Keratinocyte (primary cell): ENCODE measurements at places on chromosomes 2 and 18. TPM values are rescaled to one million over a fixed set of nuclear protein-coding genes. Genes with fewer than 3 reads are reported as not detected.

GRCh38 chr2:156077041-156077742 is 255.3 kb downstream of the NR4A2 start:
- no peak for DNase-seq

DNA sequence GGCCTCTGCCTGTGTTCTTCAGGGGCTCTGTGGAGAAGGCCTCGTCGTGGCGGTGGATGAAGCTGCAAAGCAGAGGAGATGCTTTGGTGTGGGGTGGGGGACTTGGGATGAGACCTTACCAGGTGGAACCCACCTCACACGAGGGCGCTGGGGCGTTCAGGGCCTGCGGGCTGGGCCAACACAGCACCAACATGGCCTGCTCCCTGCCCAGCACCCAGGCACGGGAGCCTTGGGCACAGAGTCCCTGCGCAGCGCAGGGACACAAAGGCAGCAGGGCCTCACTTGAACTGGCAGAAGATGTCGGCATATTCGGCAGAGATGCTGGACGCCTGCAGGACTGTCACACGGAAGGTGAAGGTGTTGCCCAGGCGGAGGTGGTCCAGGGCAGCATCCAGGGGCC is 53.8 kb downstream of the AQP12A start:
- DNase-seq, result no peak

DNA sequence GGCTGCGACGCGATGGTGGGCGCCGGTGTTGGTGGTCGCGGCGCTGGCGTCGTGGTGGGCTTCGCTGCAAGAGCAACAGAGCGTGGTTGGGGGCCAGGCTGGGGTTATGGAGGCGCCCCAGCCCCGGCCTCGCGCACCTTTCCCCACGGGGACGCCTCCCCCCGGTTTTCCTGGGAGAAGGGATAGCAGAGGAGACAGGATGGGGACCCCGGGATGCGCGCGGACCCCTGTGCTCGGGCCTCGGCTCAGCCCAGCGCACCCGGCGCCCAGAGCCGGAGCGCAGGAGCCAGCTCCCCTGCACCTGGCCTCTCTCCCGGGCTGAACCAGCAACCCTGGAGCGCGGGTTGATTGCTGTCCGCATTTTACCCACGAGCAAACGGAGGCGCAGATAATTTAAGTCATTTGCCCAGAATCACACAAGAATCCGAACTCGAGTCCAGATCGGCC is 1.0 kb downstream of the CD8A start:
- DNase-seq, result no peak

DNA sequence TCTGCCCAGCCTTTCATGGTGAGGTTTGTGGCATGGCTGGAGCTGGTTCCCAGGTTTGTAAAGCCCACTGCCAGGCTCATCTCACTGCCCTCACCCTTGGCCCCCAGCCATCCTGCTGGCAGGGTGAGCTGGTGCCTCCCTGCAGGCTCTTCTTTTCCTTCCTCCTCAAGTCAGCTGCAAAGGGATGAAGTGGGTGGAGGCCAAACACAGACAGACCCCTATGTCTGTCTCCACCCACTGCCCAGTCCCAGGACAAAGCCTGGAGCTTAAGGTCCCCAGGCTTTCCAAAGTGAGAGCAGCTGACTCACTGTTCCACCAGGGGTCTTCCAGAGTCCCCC is 92.0 kb downstream of the TNS1 start:
- DNase-seq, result no peak

DNA sequence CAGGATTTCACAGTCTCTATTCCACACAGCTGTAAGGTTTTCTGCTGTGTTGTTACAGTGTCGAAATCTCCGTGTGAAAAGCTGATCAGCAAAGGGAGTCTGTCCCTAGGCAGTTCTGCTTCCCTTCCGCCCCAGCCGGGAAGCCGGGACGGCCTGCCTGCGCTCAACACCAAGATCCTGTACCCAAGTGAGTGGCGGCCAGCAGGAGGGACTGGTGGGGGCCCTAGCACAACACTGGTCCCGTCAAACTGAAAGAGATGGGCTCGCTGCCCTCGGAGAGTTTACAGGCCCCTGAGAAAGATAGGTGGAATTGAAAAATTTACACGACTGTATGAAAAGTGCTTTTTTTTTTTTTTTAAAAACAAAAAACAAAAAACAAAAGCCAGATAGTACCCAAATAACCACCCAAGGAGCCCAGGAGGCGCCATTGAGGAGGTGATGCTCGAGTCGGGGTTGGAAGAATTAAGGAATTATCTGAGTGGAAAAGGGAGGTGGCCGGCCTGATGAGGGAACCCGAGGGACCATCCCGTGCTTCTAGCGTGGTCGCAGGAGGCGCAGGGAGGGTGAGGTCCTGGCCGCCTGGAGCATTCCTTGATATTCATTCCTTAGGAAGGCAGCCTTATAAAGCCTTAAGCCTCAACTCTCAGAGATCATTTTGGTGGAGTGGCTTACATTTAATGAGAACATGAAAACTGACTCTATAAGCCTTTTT is 96.7 kb downstream of the DGKD start:
- no peak for DNase-seq

- no peak for DNase-seq
These were observed 1087.5 kb upstream of the NXPH2 start for GRCh38 chr2:139867601-139868226.

DNA sequence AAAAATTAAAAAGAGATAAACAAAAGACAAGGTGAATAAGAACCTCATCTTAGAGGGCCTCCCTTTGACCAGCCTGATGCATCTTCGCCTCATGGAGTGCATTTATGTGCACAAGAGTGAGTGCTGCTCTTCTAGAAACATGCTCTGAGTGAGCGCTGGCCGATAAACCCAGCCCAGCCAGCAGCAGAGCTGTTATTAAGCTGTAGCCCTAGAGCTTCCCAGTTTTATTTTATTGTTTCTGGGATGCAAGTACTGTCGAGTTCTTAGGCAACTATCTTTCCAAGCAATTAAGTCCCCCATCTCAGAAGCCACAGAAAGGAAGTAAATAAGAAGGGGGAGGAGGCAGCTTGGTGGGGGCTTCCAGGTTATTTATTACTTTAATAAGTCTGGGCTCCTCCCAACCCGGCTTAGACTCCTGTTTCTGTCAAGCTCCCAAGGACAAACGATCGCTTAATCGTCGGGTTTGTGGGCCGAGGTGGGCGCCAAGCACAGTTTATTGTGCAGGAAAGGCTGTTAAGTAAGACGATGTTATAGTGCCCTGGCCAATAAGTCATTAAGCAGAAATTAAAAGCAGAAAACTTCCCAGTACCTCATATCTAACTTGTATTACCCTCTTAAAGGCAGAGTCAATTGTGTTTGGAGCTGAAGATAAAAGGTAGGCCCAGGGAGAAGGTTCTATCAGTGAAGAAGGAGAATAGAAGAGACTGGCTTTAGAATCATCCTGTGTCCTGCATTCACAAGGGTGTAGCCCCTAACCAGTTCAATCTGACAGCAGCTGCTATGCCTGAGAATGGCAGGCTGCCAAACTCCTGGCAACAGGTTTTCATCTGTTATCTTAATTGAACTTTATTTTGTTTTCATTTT is 176.3 kb downstream of the PIK3C3 start:
- DNase-seq, result no peak

DNA sequence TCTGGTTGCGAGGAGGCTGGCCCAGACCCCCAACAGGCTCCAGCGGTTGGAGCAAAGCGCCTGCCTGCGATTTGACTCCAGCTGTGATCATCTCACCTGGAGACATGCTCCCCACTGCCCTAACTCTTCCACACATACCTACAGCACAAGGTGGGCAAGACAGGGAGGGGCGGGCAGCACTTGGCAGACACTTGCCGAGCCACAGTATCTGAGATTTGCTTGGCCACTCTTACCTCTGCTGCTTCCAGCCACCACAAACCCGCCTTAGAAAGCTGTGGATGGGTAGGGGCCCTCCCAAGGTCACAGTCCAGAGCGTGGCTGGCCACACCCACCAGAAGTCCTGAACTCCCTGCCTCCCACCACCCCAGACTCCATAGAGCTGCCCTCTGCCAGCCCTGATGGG is 8.2 kb downstream of the CYP26B1 start:
- no peak for DNase-seq

DNA sequence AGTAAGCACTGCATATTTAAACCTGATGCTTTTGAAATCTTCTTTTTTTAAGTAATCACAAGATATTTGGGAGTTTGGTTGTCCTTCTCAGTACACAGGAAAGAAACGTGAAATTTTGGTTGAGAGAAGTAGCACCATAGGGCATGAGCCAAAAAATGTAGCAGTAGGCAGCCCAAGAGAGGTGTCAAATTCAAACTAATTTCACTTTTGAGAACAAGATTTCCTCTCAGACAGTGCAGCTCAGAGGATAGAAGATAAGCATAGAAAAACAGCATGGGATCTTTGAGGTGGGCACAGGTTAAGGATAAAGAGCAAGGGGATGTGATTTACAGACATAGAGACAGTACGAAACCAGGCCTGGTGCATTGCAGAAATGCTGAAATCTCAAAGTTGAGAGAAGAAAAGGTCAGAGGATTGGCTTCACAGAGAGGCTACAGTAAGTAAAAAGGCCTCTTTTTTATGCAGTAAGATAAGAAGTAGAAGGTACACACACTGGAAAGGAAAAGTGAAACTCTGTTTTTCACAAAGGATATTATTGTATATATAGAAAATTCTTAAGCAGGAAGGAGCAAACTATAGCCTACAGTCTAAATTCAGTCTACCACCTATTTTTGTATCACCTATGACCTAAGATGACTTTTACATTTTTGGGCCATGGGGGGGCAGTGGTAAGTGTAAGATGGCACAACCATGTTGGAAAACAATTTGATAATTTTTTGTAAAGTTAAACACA is 89.8 kb downstream of the PKP4 start:
- no peak for DNase-seq

GRCh38 chr2:37344453-37345361 is at the start of gene QPCT:
Gene QPCT, plus strand, starts transcription at chr2:37344630. Its CDS starts 102 bp downstream, at chr2:37344732.
- DNase-seq, result no peak

DNA sequence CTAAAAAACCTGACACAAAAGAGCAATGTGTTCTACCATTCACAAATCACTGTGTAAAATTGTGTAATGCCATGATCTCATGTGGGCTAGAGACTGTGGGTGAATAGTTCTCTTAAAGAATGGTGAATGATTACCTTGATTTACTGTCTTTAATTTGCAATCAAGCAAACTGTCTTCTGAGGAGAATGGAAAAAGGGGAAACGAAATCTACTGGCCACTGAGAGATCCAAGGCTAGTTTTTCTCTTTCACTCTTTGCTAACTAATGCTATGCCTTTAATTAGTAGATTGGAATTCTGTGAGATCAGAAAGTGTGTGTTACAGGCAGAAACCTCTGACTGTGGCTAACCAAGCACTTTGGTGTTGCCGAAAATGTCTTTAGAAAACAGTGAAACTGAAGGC is 422.7 kb downstream of the TGIF1 start:
- no peak for DNase-seq

- DNase-seq, result no peak
These were observed at the start of gene NOTO for GRCh38 chr2:73202156-73203054. Gene NOTO, plus strand, starts transcription at chr2:73202574. Its CDS starts 93 bp downstream, at chr2:73202667.

DNA sequence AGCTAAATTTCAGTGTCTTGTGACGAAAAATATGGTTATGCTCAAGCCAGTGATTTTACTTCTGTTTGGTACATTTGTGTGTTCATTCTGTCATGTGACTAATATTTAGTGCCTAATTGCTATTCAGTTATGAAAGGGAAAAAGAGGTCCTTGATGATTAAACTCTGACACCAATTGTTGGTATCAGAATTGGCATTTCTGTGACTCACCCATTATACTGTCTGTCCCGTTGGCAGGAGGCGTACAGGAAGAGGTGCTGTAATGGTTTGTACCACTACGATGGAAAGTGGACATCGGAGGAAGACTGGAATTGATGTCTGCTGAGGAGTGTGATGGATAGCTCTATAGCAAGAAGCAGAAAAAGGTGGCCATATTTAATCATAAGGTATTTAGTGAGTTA is 310.4 kb upstream of the CCDC68 start:
- no peak for DNase-seq

GRCh38 chr2:222569826-222570225 is 86.1 kb downstream of the FARSB start:
- no peak for DNase-seq

- DNase-seq, result no peak
These were observed 37.1 kb downstream of the FBLN7 start for GRCh38 chr2:112175333-112175732.

GRCh38 chr2:71460595-71461303 is 7.4 kb downstream of the DYSF start:
- DNase-seq, result no peak

GRCh38 chr2:118971245-118972122 is 29.5 kb downstream of the MARCO start:
- DNase-seq, result peak; percentile 71

GRCh38 chr2:85737481-85737880 is 16.3 kb upstream of the ATOH8 start:
- no peak for DNase-seq

GRCh38 chr2:230974096-230974913 is 21.6 kb upstream of the SPATA3 start:
- DNase-seq, result no peak

- no peak for DNase-seq
These were observed 12.0 kb upstream of the SLC20A1 start for GRCh38 chr2:112633708-112634107.

GRCh38 chr2:50995610-50996009 is 36.3 kb downstream of the NRXN1 start:
- DNase-seq, result no peak

DNA sequence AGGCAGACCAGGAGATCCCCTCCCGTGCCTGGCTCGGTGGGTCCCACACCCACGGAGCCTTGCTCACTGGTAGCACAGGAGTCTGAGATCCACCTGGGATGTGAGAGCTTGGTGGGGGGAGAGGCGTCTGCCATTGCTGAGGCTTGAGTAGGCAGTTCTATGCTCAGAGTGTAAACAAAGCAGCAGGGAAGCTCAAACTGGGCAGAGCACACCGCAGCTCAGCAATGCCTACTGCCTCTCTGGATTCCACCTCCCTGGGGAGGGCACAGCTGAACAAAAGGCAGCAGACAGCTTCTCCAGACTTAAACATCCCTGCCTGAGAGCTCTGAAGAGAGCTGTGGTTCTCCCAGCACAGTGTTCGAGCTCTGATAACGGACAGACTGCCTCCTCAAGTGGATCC is 85.1 kb downstream of the UGP2 start:
- DNase-seq, result no peak

Gene ANKAR
- polyA plus RNA-seq, result 0.41 to 1.6 TPM (median 1.4 TPM) in 3 replicates

Gene CYRIA
- polyA plus RNA-seq, result 0.69 to 1.4 TPM (median 0.79 TPM) in 3 replicates

Gene ADCYAP1
- not detected in 3 replicates for polyA plus RNA-seq

Gene UCN
- polyA plus RNA-seq, result 0.08 to 0.59 TPM (median 0.10 TPM) in 3 replicates

Gene TXNDC2
- polyA plus RNA-seq, result 0.03 TPM in 1 of 3 replicates, not detected in the others

Gene ADAM17
- polyA plus RNA-seq, result 12.4 to 14.3 TPM (median 13.3 TPM) in 3 replicates

Gene RNF144A
- polyA plus RNA-seq, result 1.1 to 1.4 TPM (median 1.3 TPM) in 3 replicates

Gene RNU2-63P
- 2.4 TPM in 1 of 3 replicates, not detected in the others for polyA plus RNA-seq

Gene CHST9
- polyA plus RNA-seq, result under 0.01 to 0.07 TPM (median 0.03 TPM) in 3 replicates

Gene MYO1B
- 178 to 277 TPM (median 204 TPM) in 3 replicates for polyA plus RNA-seq

Gene ANO7
- polyA plus RNA-seq, result 0.14 to 0.50 TPM (median 0.17 TPM) in 3 replicates

Gene GPR39
- polyA plus RNA-seq, result 4.7 to 9.1 TPM (median 4.9 TPM) in 3 replicates

Gene ERFE
- polyA plus RNA-seq, result 0.14 to 0.28 TPM (median 0.27 TPM) in 3 replicates

Gene CXCR1
- polyA plus RNA-seq, result 12.7 to 23.5 TPM (median 14.5 TPM) in 3 replicates

Gene GAREM1
- polyA plus RNA-seq, result 2.8 to 3.8 TPM (median 3.6 TPM) in 3 replicates

Gene SERPINB3
- polyA plus RNA-seq, result 3.8 to 26.8 TPM (median 12.7 TPM) in 3 replicates

Gene TRIM43
- polyA plus RNA-seq, result not detected in 3 replicates
